ENCODE measurements at places on chromosomes 11 and 22.

DNA sequence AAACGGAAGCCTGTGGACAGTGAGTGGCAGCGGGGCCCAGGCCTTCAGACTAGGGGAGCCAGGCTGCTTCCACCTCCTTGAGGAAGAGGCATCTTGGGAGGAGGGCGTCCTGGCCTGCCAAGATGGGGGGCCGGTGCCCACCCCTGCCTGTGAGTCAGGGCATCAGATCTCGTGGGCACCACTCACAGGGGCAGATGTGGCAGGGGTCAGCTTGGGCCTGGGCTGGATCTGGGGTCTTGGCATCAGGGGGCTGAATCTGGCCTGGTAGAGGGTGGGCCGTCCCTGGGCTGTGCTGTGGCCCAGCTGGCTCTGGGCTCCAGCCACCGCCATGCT is 24.1 kb upstream of the TH start:
- no peak for DNase-seq

- no peak for DNase-seq
Measured at GRCh38 chr11:88175569-88176075, 379 bp upstream of the RAB38 start.

- DNase-seq: peak; percentile 96
Measured at GRCh38 chr11:57657194-57658022, at the start of gene CLP1. Gene CLP1, plus strand, starts transcription at chr11:57657762. Its CDS starts 1,715 bp downstream, at chr11:57659477.

- no peak for DNase-seq
Measured at GRCh38 chr22:31137721-31138120, 2.6 kb downstream of the PLA2G3 start.

DNA sequence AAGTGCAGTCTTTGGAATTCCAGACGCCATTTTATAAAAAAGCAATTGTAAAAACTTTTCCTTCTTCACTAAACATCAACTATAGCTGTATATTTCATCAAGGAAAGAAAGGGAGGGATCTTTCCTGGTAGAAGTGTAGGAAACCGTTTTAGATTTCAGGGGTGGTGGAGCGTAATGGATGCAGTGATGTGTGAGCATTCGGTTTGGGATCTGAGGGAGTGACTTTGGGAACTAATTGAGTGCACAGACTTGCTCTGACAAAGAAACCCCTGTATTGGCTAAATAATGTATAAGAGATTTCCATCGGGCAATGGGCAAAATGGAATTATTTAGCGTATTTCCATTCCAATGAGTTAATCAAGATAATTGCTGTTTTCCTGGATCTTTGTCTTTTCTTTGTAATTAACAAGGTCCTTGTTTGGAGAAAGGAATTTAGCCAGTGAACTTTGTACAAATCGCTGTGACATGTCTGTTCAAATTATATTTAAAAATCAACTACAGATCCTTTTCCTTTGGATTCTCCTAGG is 125.0 kb upstream of the NARS2 start:
- DNase-seq: no peak

DNA sequence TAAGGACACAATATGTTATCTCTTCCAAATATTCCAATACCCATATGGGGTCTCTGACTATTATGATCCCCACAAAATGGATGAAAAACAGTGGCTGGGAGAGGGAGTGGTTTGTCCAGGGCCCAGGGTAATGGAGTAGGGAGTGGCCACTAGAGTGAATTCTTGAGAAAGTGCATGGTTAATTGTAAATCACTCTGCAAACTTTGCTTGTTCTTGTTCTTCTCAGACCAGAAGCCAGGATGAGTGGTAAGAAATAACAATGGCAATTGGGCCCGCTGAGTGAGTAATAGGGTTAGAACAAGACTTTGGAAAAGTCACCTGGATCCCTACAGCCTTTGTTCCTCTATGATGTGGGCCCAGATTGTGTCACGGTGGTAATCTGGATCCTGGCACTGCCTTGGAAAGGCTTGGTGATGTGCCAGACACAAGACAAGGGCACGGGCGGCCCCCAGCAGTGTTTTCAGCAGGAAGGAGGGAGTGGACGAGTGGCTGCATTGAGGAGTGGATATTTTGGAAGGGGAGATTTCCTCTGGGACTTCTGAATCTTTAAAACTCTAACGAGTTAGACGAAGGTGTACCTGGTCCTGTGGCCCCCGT is 18.2 kb upstream of the KIRREL3 start:
- no peak for DNase-seq

GRCh38 chr22:24893341-24894070 is 53.0 kb downstream of the LHFPL7 start:
- DNase-seq: no peak

- no peak for DNase-seq
Measured at GRCh38 chr11:118705791-118706545, 26.5 kb upstream of the TREH start.

DNA sequence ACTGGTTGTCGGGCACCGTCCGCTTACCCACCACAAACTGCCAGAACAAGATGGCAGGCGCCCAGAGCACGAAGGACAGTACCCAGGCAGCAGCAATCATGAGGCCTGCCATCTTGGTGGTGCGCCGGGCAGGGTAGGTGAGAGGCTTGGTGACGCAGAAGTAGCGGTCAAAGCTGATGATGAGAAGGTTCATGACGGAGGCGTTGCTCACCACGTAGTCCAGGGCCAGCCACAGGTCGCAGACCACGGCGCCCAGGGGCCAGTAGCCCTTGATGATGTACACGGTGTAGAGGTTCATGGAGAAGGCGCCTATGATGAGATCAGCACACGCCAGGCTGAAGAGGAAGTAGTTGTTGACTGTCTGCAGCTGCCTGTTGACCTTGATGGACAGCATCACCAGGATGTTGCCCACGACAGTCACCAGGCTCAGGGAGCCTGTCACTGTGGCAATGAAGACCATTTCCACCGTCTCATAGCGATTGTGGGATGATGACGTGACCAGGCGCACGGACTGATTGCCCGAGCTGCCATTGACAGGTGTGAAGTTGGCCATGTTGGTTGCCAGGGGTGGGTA is 4.6 kb downstream of the MDK start:
- no peak for DNase-seq

- DNase-seq: no peak
Measured at GRCh38 chr11:123323568-123323967, 106.5 kb upstream of the GRAMD1B start.

GRCh38 chr11:74777877-74778276 is 29.2 kb downstream of the RNF169 start:
- DNase-seq: no peak

DNA sequence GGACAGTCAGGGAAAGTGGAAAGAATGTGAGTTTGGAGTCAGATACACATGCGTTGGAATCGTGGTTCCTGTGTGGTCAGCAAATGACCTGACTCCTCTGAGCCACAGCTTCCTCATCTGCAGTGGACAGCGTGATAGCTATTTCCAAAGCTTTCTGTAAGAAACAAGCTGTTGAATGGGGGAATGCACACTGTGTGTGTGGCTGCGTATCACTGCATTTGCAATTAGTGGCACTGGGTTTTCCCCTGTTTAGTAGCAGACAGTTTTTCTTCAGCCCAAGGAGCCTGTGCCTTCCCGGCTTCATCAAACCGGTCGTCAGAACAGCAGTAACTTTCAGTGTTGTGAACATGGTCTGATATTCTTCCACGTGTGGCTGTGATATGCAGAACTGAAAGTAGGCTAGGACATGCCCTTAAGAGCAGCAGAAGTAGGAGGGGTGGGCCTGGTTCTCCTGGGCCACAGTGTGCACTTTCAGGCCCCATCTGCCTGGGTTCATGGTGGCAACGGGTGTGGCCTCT is 121.5 kb downstream of the RRAS2 start:
- DNase-seq: no peak

DNA sequence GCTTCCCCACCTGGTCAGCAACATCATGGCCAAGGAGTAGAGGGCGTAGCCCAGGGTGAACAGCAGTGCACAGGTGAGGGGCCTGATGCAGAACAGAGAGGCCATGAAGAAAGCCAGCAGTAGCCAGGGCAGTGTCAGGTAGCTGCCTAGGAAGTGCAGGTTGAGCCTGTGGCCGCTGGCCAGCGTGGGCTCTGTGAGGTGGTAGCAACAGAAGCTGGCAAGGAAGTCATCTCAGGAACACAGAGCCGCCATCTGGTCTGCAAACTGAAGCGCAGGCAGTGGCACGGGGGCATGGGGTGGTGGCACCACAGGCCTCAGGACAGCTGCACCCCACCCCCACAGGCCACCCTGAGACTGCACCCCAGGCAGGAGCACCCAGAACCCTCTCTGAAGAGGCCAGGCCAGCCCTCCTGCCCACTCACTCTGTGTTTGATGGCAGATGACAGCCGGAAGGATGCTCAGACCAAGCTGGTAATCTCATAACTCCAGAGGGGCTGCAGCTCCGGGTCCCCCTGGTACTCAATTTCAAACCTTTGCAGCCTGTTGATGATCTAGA is 95.3 kb downstream of the MED15 start:
- no peak for DNase-seq
